NCI-H2081 treated with DMSO at 0.1 percent for 48 hours (cell line): ENCODE measurements at places on chromosomes 7 and 10.

GRCh38 chr7:129341816-129342806, 92.1 kb upstream of the STRIP2 start:
- DNase-seq = no peak

DNA sequence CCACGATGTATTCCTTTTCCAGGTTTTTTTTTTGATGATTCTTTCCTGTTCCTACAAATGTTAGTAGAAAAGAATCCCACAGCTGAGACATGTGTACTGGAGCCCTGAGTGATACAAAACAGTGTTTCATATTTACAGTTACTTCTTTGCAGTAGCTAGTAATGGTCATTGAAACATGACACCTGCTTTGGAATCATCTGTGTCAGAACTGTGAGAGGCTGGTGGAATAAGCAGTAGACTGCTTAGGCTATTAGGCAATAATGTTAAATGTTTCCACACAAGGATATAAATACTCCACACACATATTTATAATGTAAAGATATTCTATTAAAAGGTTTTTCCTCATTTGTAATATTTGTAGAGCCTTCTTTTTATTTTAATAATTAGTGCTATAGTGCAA, 394.0 kb downstream of the THSD7A start:
- no peak for DNase-seq

- no peak for DNase-seq
Measured at GRCh38 chr7:113628948-113629847, 289.6 kb downstream of the PPP1R3A start.

- no peak for DNase-seq
Measured at GRCh38 chr10:132142396-132143161, 44.2 kb upstream of the DPYSL4 start.

DNA sequence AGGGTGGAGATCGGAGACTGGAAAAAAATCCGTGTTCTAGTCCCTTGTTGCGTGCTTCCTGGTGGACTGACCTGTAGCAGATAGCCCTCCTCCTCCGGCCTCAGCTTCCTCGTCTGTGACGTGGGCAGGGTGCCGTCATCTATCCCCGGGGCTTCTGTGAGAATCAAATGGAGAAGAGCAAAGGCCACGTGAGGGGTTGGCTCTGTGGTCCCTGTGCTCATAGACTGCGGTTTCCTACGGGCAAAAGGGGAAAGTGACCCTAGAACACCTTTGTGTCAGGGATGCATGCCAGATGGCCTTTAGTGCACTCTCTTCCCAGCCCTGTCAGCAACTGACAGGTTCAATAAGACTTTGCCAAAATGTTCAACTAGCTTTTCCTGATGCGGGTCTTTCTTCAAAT, 33.7 kb downstream of the GRK5 start:
- no peak for DNase-seq

DNA sequence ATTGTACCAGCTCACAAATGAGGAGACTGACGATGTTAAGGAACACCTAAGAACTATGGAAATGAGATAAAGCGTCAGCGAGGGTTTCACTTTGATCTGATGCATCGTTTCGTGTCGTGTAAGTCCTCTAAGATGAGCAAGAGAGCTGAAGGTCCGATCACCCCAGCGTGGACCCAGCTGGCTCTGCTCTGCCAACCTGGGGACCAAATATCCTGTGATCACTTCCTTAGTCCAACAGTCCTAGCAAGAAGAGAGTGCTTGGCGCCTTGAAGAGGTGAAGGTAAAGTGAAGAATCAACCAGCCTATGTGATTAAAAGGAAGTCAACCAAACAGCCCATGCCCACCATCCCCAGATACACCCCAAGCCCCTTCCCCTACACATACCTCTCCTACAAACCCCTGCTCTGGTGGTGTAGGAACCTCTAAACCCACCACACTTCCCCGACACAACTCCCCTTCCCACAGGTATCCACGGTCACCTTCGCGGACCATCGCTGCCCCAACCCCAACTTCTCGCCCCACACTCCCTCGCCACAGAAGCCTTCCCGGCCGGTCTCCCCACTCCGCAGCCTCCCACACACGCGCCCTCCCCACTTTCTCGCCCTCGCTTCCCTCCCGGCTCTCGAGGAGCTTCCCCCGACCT, 722 bp downstream of the UPF2 start:
- no peak for DNase-seq

- no peak for DNase-seq
Measured at GRCh38 chr10:46098386-46098785, 52.3 kb upstream of the MSMB start.

DNA sequence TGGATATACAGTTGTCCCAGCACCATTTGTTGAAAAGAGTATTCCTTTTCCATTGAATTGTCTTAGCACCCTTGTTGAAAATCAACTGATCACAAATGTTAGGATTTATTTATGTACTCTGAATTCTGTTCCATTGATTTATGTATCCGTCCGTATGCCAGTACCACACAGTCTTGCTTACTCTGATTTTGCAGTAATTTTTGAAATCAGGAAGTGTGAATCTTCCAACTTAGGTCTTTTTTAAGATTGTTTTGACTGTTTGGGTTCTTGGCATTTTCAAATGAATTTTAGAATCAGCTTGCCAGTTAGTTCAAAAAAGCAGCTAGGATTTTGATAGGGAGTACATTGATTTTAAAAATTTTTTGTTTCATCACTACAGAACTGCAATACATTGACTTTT, 23.7 kb downstream of the CDK13 start:
- DNase-seq = no peak

DNA sequence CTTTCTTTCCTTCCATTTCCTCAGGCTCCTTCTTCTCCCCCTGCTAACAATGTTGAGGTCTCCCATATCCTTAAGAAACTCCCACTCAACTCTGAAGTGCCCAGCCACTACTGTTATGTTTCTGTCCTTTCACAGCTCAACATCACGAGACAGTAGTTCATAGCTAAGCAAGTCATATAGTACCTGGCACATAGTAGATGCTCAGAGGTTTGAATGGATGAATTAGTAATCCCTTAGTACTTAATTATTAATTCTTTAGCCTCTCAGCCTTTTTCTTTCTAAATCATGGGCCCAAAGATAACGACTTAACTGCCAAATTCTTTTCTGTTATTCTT, 22.6 kb downstream of the CSGALNACT2 start:
- no peak for DNase-seq

- no peak for DNase-seq
Measured at GRCh38 chr7:129530795-129531391, 28.6 kb downstream of the SMKR1 start.

GRCh38 chr10:18567343-18567856, 84.0 kb downstream of the NSUN6 start:
- DNase-seq = no peak

DNA sequence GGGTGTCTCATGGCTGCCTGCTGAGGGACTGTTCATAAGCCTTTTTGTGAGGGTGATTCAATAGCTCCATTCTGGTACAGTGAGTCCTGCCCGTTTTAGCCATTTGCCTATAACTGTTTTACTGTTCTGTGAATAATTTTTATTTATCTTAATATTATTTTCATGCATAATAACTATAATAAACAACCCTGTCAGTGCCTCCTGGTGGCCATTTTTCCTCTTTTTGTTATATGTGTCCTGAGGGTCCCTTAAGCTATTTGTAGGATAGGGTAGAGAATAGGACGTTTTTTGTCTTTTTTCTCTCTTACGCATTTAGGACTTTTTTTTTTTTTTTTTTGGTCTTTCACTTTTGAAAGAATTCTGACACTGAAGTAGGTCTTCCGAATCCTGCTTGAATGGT, 2.9 kb downstream of the C1QL3 start:
- DNase-seq = no peak

- no peak for DNase-seq
Measured at GRCh38 chr7:47788083-47788482, 160.2 kb downstream of the PKD1L1 start.

GRCh38 chr10:130179640-130180039, 43.4 kb downstream of the GLRX3 start:
- no peak for DNase-seq

- no peak for DNase-seq
Measured at GRCh38 chr10:90350122-90350521, 507.7 kb downstream of the HTR7 start.

- no peak for DNase-seq
Measured at GRCh38 chr10:104277785-104278184, 8.8 kb downstream of the GSTO2 start.

GRCh38 chr10:29687421-29688164, 52.8 kb upstream of the SVIL start:
- no peak for DNase-seq

DNA sequence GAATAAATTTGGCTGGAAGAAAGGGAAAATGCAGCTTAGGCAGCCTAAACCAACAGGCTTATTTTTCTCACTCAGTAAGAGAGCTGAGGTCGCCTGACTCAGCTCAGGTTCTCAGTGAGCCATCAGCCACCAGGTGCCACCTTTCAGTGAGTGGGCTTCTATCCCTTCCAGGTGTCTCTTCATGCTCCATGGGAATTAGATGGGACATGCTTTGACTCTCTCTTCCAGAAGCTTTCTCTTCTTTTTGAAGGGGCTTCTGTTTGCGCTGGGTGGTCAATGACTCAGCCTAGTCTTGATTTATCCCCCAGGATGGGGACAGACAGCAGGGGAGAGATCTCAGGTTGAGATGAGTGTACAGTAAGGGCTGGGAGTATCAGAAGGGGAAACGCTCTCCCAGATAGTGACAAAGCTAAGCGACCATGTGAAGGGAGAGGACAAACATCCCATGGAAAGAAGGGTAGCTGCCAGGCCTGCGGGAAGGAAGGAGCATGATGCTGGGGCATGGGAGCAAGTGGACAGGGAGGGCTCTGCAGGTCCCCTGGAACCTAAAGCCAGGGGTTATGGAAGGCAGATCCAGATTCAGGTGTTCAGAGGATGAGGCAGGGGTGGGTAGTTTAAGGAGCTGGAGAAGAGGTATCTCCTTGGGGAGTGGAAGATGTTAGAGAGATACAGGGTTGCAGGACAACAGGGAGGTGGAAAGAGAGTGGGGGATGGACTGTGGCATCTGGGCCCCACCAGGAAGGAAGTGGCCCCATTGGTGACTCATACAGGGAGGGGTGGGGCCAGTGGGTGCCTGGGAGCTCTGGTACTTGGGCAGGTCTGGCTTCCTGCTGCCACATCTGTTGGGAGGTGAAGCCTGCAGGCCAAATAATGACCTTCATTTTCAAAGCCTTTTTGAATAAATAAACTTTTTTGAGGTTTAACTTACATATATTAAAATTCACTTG, 32.5 kb downstream of the OGDH start:
- DNase-seq = no peak

DNA sequence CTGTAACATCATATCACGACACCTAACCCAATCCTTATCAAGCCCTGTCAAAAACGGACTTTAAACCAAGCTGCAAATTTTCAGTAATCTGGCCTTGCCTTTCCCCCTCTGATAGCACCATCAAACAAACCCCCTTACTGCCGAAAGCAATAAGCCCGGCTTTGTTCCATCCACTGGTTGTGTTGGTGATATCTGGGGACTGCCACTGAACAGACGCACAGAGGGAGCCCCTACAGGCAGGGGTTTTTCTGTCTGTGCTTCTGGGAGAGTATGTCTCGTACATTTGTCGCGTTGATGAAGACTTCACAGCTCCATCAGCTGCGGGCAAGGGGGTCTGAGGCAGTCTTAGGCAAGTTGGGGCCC, 550 bp upstream of the PLAU start:
- DNase-seq = no peak

DNA sequence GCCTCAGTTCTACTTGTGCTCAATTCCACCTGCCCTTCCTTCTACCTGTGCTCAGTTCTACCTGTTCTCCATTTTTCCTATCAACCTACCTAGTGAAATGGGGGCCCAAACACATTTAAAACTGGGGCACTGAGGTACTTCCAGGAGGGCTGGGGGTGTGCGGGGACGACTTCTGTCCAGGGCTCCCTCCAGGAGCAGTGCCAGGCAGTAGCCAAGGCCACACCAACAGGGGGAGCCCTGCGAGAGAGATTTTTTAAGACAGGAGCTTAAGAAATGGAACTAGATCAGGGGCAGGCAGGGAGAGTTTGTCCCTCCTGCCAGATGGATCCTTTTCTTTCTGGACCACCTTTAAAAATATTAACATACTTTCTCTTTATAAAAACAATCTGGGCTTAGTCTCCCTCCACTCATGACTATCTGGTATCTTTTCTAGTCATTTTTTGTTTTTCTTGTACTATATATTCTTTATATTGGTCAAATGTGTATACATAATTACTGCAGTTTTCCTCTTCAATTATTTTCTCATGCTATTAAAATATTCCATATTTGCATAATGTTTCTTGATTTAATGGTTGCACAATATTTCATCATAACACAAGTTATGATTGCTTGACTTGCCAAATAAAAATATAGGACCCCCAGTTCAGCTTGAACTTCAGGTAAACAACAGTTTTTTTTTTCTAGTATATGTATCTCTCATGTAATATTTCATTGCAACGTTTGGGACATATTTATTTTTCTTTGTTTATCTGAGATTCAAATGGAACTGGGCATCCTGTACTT, 47.3 kb upstream of the INSYN2A start:
- no peak for DNase-seq

- DNase-seq = no peak
Measured at GRCh38 chr7:84152995-84153394, 41.6 kb downstream of the SEMA3A start.

DNA sequence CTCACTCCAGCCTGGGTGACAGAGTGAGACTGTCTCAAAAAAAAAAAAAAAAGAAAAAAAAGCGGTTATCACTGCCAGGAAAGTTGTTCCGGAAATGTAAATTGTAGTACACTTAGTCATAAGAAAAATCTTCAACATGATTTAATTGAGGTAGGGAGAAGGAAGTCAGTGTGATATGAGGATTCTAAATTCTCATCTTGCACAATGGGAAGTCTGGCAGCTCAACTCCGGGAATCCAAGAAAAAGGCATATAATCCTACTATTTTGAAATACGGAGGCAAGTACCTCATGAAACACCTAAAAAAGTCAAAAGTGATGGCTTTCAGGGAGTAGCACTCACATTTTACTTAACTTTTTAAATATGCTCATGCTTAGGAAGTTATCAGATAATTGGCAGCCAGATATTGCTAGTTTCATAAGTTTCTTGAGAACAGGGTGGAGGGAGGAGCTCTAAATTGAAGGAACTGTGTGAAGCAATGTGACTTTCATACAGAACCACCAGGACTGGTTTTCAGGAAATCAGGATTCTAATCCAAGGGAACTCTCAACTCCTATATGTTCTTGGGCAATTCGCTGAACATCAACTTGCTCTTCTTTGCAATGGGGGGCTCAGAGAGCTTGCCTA, 2.7 kb upstream of the C7orf25 start:
- no peak for DNase-seq

GRCh38 chr7:149468208-149468607, 7.3 kb upstream of the ZNF777 start:
- DNase-seq = no peak

- DNase-seq = no peak
Measured at GRCh38 chr10:72649291-72649690, 23.4 kb upstream of the MICU1 start.

GRCh38 chr10:71667387-71667752, 52.2 kb downstream of the C10orf105 start:
- no peak for DNase-seq
